ENCODE measurements at places on chromosomes 5 and 9.

GRCh38 chr5:93221-93980, 1.4 kb downstream of the PLEKHG4B start:
- no peak for DNase-seq

DNA sequence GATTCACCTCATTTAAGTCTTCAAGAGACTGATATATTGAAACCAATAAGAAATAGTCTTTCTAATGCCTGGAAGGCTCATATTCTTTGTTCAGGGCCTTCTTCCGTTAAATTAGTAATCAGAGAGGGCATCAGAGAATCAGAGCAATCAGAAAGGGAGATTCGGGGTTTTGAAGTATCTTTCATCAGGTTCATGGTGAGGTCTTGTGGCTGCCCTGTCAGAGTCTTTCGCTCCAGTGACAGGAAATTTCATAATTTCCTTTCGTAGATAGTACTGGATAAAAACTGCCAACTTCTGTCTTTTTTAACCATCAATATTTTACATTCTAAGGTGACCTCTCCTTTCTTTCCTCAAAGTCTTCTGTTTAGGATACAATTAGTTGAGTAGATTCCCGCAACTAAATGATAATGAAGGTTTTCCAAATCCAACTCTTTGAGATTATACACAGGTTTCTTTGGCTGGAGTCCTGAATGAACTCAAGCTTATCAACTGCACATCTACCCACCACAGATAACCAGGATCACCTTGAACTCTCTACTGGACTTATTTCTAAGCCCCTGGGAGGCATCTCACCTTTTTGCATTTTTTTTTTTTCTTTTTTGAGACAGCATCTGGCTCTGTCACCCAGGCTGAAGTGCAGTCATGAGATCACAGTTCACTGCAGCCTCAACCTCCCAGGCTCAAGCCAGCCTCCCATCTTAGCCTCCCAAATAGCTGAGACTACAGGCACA, 5.5 kb downstream of the IL31RA start:
- no peak for DNase-seq

- DNase-seq = no peak
Observed at GRCh38 chr9:121201045-121201737, 478 bp downstream of the RAB14 start.

DNA sequence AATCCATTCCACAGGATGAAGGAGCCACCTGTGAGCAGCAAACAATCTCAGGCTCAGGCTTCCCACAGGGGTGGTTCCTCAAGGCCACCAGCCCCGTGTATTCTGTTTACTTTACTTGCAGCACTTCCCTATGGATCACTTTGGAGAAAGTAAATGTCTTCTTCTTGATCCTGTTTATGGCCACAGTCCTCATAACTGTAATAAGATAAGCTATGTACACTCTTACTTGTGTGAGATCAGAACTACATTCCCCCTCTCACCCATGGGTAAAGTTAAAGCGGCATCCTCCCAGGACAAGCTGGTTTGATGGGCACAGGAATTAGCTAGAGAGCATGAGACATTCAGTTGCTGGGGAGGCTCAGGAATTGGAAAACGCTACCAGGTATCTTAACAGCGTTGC, 86.1 kb downstream of the TMEM215 start:
- DNase-seq = no peak

DNA sequence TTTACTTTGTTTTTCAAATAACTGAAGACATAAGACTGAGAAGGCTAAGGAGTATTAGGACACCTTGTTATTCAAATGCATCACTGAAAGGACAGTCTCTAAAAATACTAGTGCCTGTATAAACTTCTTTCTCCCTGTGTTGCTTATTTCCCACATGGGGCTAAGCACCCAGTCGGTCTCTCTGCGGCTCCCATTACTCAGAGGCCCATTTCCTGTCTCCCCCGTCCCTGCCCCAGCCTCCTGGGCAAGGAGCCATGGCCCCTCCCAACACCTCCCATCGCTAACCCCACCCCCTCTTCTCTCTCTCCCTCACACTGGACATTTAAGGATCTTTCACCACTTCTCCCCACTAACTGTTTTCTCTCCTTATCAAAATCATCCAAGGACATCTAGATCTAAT, 81.9 kb downstream of the EBF1 start:
- DNase-seq = no peak

DNA sequence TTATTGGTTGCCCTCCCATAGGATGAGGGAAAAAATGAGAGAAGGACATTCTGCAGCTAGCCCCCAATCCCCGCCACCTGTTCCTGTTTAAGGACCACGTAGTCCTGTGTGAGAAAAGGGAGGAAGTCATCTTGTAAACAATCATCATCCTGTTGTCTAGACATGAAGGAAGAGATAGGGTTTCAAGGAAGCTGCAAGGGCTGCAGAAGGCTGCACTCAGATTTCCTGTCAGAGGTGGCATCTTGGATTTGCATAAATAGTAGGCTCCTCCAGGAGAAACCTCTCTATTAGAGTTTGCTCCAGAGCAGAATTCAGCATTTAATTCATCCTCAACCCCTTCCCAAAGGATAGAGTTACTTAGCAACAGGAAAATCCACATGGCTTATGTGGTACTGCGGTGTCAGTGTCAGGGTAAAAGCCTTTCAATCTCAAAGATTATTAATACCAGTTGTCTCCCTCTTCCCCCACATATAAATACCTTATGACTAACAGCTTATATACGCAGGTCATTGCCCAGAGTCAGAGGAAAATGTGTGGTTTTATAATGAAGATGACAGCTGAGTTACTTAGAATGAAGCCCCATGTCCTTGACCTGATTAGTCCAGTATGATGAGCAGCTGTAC, 4.6 kb upstream of the DNAJC18 start:
- DNase-seq = peak; percentile 87

DNA sequence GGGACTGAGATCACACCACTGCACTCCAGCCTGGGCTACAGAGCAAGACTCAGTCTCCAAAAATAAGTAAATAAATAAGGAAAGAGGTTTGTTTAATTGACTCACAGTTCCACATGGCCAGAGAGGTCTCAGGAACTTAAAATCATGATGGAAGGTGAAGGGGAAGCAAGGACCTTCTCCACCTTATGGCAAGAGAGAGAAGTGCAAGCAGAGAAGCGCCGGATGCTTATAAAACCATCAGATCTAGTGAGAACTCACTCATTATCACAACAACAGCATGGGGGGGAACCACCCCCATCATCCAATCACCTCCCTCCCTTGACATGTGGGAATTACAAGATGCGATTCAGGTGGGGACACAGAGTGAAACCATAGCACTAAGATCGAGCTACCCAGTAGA, 22.8 kb upstream of the RGMB start:
- DNase-seq = no peak

- no peak for DNase-seq
Observed at GRCh38 chr5:156366521-156366920, 39.6 kb downstream of the SGCD start.

- no peak for DNase-seq
Observed at GRCh38 chr5:74040811-74041491, 415.0 kb downstream of the ARHGEF28 start.
